Suprapubic skin (tissue), 4 donors: ENCODE measurements at places on chromosomes 3 and 15. TPM values are rescaled to one million over a fixed set of nuclear protein-coding genes. Genes with fewer than 3 reads are reported as not detected.

AGTR1 gene
- total RNA-seq: 17.2 TPM

MYO5C gene
- 31.5 TPM for total RNA-seq

DNA sequence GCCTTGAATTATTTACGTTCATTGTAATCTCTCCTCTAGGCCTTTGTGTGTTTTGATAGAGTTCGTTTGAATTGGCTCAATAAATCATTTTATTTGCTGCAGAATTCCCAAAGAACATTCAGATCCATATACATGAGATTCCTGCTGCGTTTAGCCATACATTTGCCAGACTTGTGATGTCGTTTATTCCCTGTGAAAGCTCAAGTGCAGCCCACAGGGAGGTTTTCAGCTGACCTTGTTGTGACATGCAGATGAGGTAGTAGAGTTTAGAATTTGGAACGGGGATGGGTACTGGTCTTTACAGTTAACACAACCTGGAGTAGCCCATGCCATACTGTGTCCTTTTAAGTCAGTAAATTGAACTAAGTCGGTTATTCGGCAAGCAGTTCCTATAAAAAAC lies at the start of gene C3orf20:
TSS of gene C3orf20 (plus strand) at position 301 of the 400 bp plus-strand sequence. CDS start 7,573 bp downstream, outside the sequence.
- peaks cover 34% of the 10 kb centered on the region for H3K36me3 ChIP-seq
- H3K27ac ChIP-seq: no peak within 1 kb of the TSS
- H3K4me1 ChIP-seq: no peaks in the 10 kb centered on the region
- H3K27me3 ChIP-seq: no peaks in the 10 kb centered on the region

GRCh38 chr3:171095063-171095462 lies 68.5 kb upstream of the SLC2A2 start:
- DNase-seq: no peak
- no peak overlapping the region for H3K27ac ChIP-seq
- H3K4me3 ChIP-seq: no peak overlapping the region
- no peaks in the 10 kb centered on the region for H3K27me3 ChIP-seq

- H3K27me3 ChIP-seq: no peaks in the 10 kb centered on the region
- H3K4me3 ChIP-seq: no peak overlapping the region
- H3K27ac ChIP-seq: no peak overlapping the region
- no peaks in the 10 kb centered on the region for H3K36me3 ChIP-seq
- H3K4me1 ChIP-seq: peaks cover 7% of the 10 kb centered on the region
These were observed 135.6 kb downstream of the KCNMB2 start for GRCh38 chr3:178671791-178672190.

GOLGA8F gene
- not detected for total RNA-seq

DNA sequence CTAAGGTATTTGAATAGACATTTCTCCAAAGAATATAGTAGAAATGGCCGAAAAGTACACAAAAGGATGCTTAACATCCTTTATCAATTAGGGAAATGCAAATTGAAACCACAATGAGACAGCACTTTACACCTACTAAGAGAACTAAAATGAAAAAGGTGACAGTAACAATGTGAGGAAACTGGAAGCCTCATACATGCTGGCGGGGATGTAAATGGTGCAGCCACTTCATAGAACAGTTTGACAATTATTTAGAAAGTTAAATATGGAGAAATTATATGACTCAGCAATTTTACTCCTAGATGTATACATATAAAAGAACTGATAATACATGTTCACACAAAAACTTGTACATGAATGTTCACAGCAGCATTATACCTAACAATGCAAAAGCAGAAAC lies 13.4 kb downstream of the SPICE1 start:
- H3K36me3 ChIP-seq: peaks cover 34% of the 10 kb centered on the region
- H3K27ac ChIP-seq: no peak overlapping the region
- H3K4me1 ChIP-seq: no peaks in the 10 kb centered on the region

TUSC7 gene
- total RNA-seq: not detected

DNA sequence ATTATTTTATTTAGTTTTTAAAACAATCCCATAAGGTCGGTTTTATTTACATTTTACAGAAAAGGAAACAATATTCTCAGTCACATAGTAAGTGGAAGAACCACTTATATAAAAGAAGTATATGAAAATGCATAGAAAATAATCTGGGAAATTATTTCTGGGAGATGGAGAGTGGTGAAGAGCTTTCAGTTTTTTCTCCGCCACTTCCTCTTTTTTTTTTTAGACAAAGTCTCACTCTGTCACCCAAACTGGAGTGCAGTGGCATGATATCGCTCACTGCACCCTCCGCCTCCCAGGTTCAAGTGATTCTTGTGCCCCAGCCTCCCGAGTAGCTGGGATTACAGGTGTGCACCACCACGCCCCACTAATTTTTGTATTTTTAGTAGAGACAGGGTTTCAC lies 21.2 kb downstream of the RAD51 start:
- no peak for DNase-seq
- H3K4me3 ChIP-seq: no peak overlapping the region
- no peak overlapping the region for H3K27ac ChIP-seq
- H3K36me3 ChIP-seq: no peaks in the 10 kb centered on the region
- no peaks in the 10 kb centered on the region for H3K27me3 ChIP-seq
- H3K4me1 ChIP-seq: no peaks in the 10 kb centered on the region

SEMA6D gene
- total RNA-seq: 22.0 TPM

DNA sequence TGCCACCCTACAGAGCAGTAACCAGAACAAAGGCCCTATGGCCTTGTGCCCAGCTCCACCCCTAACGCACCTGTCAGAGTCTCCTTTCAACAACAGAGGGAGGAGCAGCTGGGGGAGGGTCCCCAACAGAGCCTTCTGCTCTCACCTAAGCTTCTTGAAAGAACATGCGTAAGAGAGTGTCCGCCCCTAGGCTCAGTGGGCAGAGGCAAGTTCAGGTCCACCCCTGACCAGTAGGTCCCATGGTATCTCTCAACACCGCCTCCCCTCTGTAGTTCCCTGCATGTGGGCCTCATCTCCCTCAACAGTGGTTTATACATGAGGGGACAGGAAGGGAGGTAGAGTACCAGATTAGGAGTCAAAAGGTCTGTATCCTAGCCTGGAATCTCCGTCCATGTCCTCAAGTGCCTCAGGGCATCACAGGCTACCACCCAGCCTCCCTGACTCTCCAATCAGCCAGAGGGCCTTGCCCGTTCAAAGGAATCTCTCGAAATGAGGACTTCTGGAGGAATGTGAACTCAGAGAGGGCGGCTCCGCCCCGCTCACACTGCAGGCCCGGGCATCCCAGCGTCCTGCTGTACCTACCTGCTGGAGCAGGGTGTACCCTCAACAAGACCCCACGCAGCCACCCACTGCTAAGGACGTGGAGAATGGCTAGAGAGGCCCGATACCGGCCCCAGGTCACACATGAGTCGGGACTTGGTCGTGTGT lies 680 bp downstream of the POC1A start:
- H3K4me1 ChIP-seq: peaks cover 19% of the 10 kb centered on the region
- H3K27me3 ChIP-seq: no peaks in the 10 kb centered on the region
- peak overlapping the region; percentile 65 for H3K4me3 ChIP-seq
- H3K36me3 ChIP-seq: no peaks in the 10 kb centered on the region

DNA sequence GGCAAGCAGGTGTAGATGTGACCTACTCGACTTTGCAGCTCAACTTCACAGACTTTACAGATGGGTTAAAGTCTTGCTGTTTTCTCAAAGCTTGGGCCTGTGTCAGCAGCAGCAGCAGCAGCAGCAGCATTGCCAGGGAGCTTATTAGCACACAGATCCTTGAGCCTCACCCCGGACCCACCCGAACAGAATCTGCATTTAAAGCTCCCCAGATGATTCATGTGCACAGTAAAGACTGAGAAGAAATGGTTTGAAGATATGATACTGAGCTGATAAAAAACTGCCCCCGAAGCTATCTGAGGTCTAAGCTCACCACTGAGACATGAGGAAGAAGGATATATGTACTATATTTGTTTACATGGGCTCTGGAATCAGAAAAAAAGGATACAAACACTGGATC lies 231.7 kb downstream of the ARPP21 start:
- H3K27ac ChIP-seq: no peak overlapping the region
- no peaks in the 10 kb centered on the region for H3K36me3 ChIP-seq
- DNase-seq: no peak
- H3K4me1 ChIP-seq: no peaks in the 10 kb centered on the region
- no peak overlapping the region for H3K4me3 ChIP-seq

DNA sequence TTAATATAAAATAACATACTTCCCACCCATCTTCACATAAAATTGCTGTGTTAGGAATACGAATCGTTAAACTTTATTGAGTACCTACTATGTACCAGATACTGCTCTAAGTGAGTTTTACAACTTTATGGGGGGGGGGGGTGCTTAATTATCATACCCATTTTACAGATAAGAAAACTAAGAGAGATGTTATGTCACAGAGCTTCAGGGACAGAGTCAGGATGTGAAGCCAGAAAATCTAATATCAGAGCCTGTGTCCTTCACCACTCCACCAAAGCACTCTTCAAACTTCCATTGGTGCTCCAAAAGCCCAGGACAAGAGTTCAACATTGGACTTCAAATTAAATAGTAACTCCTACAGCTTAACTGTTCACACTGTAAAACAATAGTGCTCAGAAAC lies 8.6 kb downstream of the LINS1 start:
- no peak overlapping the region for H3K4me3 ChIP-seq
- no peaks in the 10 kb centered on the region for H3K36me3 ChIP-seq
- no peaks in the 10 kb centered on the region for H3K27me3 ChIP-seq
- DNase-seq: no peak
- no peak overlapping the region for H3K27ac ChIP-seq

CHAC1 gene
- 10.0 TPM for total RNA-seq

DNA sequence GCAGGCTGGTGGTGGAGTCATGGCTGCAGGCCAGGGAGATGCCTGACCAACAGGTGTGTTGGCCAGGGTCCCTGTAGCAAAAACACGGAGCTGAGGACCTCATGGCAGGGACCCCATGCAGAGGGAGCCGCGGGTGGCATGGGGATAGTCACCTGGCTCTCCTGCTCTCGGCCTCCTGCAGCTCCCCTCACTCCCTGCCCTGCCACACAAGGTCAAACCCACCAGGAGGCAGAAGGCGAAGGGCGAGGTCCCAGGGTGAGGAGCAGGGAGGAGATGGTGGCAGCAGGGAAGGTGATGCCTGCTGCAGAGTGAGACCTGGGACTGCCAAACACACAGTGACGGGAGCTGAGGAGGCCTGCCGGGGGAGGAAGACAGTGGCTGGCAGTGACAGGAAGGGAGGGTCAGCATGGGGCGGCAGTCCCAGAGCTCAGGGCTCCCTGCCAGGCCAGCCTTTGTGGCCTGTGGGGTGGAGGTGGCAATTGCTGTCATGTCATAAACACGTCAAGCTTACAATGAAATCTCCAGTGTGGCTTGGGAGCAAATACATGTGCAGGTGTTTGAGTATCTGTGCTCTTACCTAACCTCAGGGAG lies 144.3 kb downstream of the TJP1 start:
- H3K4me1 ChIP-seq: peaks cover 13% of the 10 kb centered on the region
- H3K4me3 ChIP-seq: no peak overlapping the region
- H3K27me3 ChIP-seq: peaks cover 16% of the 10 kb centered on the region
- H3K27ac ChIP-seq: no peak overlapping the region
- DNase-seq: no peak

EAF2 gene
- 1.3 TPM for total RNA-seq

DNA sequence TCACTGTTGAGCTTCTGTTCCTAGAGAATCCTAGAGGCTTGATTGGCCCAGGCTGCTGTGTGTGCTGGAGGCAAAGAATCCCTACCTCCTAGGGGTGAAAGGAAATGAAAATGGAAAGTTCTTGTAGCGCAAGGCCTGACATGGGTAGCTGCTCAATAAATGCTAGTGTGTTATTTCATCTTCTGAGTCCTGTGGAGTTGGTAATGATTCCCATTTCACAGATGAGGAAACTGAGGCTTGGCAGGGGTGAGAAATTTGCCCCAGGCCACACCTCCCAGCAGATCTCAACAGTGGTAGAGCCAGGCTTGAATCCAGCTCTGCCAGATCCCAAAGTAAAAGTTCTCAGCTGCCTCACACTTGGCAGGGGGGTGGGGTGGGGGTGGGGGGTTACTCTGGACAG lies 26.1 kb downstream of the HDAC11 start:
- no peak for DNase-seq
- no peaks in the 10 kb centered on the region for H3K27me3 ChIP-seq
- H3K4me1 ChIP-seq: peaks cover 9% of the 10 kb centered on the region
- H3K27ac ChIP-seq: no peak overlapping the region

PTH1R gene
- total RNA-seq: 2.2 TPM

- no peaks in the 10 kb centered on the region for H3K27me3 ChIP-seq
- H3K4me1 ChIP-seq: no peaks in the 10 kb centered on the region
- H3K36me3 ChIP-seq: no peaks in the 10 kb centered on the region
- no peak overlapping the region for H3K4me3 ChIP-seq
- no peak overlapping the region for H3K27ac ChIP-seq
These were observed 34.9 kb downstream of the MED12L start for GRCh38 chr3:151120409-151120808.

IL20RB gene
- total RNA-seq: 218 TPM

GRCh38 chr15:64699751-64700388 lies 75.5 kb downstream of the RBPMS2 start:
- H3K27ac ChIP-seq: peak overlapping the region; percentile 81
- peak; percentile 76 for DNase-seq
- H3K27me3 ChIP-seq: no peaks in the 10 kb centered on the region
- peaks cover 84% of the 10 kb centered on the region for H3K4me1 ChIP-seq
- H3K36me3 ChIP-seq: no peaks in the 10 kb centered on the region
- peak overlapping the region; percentile 93 for H3K4me3 ChIP-seq

ZNF502 gene
- 3.2 TPM for total RNA-seq

GRCh38 chr3:22886439-22887068 lies 316.6 kb upstream of the UBE2E2 start:
- H3K27me3 ChIP-seq: no peaks in the 10 kb centered on the region
- DNase-seq: no peak
- no peaks in the 10 kb centered on the region for H3K4me1 ChIP-seq
- no peaks in the 10 kb centered on the region for H3K36me3 ChIP-seq
- H3K27ac ChIP-seq: no peak overlapping the region

NEK10 gene
- total RNA-seq: 2.4 TPM

- no peaks in the 10 kb centered on the region for H3K27me3 ChIP-seq
- H3K4me3 ChIP-seq: no peak overlapping the region
- DNase-seq: no peak
- no peak overlapping the region for H3K27ac ChIP-seq
- no peaks in the 10 kb centered on the region for H3K36me3 ChIP-seq
These were observed 66.7 kb downstream of the PLD1 start for GRCh38 chr3:171743327-171744157.

GRCh38 chr15:52261498-52262242 lies 33.9 kb downstream of the MYO5C start:
- DNase-seq: peak; percentile 82
- no peak overlapping the region for H3K4me3 ChIP-seq
- H3K36me3 ChIP-seq: no peaks in the 10 kb centered on the region
- no peaks in the 10 kb centered on the region for H3K27me3 ChIP-seq
- H3K27ac ChIP-seq: peak overlapping the region; percentile 28

GRCh38 chr3:49399461-49399860 lies 12.3 kb downstream of the RHOA start:
- no peak for DNase-seq
- no peak overlapping the region for H3K27ac ChIP-seq
- H3K4me3 ChIP-seq: no peak overlapping the region
- H3K27me3 ChIP-seq: no peaks in the 10 kb centered on the region
- peaks cover 17% of the 10 kb centered on the region for H3K36me3 ChIP-seq
- H3K4me1 ChIP-seq: peaks cover 47% of the 10 kb centered on the region

- H3K4me1 ChIP-seq: peaks cover 5% of the 10 kb centered on the region
- no peak for DNase-seq
- no peak overlapping the region for H3K4me3 ChIP-seq
- H3K27me3 ChIP-seq: no peaks in the 10 kb centered on the region
These were observed 208.4 kb upstream of the KBTBD8 start for GRCh38 chr3:66789580-66790237.
